GM23338 (cell line): ENCODE measurements at places on chromosomes 7 and 10. TPM values are rescaled to one million over a fixed set of nuclear protein-coding genes. Genes with fewer than 3 reads are reported as not detected.

DNA sequence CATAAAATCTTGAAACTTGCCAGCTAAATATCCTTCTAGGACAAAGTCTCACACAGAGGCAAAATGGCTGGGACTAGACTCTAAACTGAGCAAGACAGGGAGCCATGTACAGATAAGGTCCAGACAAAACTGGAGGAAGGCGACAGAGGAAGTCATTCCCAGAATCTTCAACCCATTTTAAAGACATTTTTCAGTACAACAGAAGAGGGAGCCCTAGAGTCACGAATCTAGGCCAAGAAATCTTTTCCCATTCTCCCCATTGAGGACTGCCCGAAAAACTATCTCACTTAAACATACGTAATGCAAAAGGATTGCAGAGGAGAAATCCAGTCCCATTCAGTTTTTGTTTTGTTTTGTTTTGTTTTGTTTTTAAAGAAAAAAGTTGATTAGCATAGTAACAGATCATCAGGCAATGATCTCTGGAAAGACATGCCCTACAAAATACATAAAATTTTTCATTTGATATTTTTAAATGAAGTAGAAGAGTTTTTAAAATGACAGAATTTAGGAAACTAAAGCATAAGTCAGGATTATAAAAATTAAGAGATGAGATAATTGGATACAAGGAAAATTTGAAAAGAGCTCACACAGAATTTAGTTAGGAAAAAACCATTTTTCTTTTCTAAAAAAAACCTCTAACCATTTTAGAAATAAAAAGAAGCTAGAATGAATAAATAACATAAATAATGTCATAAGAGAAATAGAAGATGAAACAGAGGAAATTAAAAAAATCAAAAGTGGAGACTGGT lies 16.9 kb upstream of the PRF1 start:
- H3K4me1 ChIP-seq, result no peaks in the 10 kb centered on the region
- no peak overlapping the region for H3K27ac ChIP-seq
- no peak overlapping the region for H3K4me3 ChIP-seq

DNA sequence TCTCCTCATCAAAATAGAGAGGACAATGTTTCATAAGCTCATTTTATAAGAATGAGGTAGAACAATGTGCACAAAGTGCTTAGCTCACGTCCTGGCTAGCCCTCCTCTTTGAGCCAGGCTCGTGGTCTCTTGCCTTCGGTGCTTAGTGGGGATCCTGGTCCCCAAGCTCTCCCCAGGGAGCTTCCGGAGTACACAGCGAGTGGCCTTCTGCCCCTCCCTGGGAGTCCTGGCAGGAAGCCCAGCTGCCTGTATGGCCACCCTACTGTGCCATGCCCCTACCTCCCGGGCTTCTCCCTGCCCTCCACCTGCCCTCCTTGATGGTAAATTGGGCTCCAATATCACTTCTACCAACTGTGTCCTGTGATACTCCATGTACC lies 868 bp downstream of the MYO1G start:
- no peak for DNase-seq
- H3K27me3 ChIP-seq, result no peaks in the 10 kb centered on the region
- H3K27ac ChIP-seq, result no peak overlapping the region
- no peaks in the 10 kb centered on the region for H3K4me1 ChIP-seq
- H3K36me3 ChIP-seq, result peaks cover 11% of the 10 kb centered on the region

MBL2 gene
- total RNA-seq, result not detected in 2 replicates

ANKRD7 gene
- total RNA-seq, result 1.6 TPM in 1 of 2 replicates, not detected in the other
